ENCODE measurements at places on chromosomes 4 and X.

GRCh38 chrX:53088136-53088974 is 5.6 kb upstream of the KANTR start:
- peak; percentile 92 for DNase-seq

DNA sequence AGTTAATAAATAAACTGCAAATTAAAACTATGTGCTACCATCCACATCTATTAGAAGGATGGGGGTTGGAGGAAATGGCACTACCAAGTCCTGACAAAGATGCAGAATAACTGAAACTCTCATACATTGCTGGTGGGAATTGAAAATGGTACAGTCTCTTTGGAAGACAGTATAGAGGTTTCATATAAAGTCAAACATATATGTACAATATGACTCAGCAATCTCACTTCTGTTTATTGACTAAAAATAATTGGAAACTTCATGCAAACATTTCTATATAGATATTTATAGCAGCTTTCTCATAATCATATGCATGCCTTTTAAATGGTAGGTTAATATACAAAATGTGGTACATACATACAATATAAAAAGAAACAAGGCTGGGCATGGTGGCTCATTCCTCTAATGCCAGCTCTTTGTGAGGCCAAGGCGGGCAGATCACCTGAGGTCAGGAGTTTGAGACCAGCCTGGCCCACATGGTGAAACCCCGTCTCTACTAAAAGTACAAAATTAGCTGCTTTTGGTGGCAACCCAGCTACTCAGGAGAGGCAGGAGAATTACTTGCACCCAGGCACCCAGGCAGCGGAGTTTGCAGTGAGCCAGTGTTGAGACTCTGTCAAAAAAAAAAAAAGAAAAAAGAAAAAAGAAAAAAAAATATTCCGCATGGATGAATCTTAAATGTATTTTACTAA is 225.0 kb upstream of the CXXC4 start:
- no peak for DNase-seq

- DNase-seq, result peak; percentile 42
Measured at GRCh38 chrX:122004127-122004526, 956.7 kb downstream of the GLUD2 start.

DNA sequence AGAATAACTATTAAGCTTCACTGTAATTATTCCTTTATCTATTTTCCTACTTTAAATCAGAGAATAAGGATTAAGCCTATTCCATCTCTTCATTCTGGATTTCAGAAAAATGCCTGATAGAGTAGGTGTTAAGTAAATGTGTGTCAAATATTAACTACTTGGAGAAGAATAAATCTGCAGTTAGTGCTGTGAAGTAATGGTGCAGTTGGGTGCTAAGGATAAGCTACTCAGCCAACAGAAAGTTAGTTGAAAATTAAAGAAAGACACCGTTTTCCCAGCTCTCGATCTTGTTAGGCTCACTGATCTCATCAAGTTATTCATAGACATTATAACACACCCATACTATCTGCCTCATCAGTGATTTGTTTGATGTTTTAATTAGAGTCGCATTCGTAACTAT is 7.1 kb downstream of the PF4V1 start:
- DNase-seq, result no peak

GRCh38 chrX:151796576-151796975 is 62.0 kb downstream of the CNGA2 start:
- DNase-seq, result no peak

- no peak for DNase-seq
Measured at GRCh38 chrX:48540028-48540375, 488 bp downstream of the TBC1D25 start.

DNA sequence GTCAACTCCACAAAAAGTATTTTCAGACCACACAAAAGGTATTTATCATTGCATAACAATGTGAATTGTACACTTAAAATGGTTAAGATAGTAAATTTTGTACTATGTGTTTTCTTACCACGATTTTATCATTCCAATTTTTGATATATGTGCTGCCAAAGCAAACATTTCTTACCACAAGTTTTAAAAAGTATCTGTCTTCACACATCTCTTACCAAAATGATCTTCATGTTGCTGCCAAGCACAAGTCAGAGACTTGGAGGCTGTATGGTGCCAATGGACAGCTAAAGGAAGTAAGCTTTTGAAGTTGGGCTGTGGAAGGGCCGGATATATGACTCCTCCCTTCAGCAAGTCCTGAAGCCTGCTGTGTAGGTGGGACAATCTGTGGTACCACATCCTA is 67.9 kb downstream of the TMLHE start:
- DNase-seq, result no peak

All from endodermal cell (in vitro differentiated cells).